ENCODE measurements at places on chromosomes 6 and 20.

DNA sequence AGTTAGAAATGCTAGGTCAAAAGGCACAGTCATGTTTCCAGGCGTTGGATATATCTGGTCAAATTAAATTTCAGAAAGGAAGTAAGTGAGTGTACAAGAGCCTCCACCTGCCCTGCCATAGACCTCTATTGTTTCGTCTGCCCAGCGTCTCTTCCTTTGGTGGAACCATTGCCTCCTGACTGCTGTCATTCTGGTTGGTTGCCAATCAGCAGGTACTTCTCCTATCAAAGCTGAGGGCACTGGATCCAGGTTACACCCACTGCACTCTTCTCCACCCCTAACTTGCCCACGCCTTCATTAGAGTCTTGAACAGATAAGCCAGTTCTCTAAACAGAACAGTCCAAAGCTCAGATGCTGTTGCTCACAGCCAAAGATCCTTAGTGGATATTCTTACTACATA is 2.6 kb upstream of the WFDC5 start:
- no peak for DNase-seq

GRCh38 chr6:259901-260508 is 32.3 kb upstream of the DUSP22 start:
- DNase-seq, result no peak

GRCh38 chr20:45269754-45270270 is 15.4 kb upstream of the SLPI start:
- no peak for DNase-seq

DNA sequence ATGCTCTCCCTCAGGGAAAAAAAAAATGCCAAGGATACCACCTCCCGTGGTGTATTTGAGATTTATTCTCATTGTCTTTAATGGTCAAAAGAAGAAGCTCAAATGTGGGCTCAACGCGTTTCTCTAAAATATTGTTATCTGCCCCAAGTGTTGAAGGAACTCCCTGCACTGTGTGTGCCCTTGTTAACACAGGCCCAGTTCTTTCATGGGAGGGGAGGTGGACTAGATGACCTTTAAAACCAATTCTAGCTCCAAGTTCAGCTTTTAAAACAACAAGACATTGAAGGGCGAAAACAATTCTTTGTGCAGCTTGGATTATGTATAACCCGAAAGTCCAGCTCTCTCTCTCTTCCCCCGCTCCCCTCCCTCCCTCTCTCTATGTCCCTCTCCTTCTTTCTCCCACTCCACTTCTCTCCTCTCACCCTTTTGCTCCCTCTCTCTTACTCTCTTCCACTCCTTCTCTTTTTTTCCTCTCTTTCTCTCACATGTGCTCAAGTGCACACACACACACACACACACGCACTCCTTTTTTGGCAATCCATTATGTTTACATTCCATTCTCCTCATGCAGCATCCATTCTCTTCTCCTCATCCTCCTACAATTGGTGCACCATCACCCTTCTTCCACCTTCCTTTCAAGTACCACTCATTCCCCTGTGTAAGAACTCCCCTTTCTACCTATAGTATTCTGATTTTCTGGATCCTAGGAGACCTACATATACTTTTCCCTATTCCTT is 8.5 kb downstream of the HLA-DMB start:
- DNase-seq, result no peak

DNA sequence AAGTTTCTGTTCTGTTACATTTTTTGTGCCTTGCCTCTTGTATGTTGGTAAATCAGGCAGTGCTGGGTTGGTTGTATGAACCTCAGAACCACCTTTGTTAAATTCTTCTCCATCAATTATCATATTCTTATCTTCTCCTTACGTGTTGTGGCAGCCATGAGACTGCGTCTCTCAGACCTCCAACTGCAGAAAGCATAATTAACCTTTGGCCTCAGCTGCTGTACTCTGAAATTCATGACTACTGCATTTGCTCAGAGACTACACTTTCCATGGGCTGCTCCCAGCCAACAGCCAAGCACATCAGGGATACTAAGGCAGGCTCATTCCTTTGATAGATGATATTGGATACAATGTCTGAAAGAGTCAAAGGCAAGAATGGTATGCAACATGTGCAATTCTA is 15.1 kb upstream of the SNX3 start:
- DNase-seq, result no peak

- DNase-seq, result no peak
Observed at GRCh38 chr20:60085551-60086132, 127.4 kb downstream of the CDH26 start.

DNA sequence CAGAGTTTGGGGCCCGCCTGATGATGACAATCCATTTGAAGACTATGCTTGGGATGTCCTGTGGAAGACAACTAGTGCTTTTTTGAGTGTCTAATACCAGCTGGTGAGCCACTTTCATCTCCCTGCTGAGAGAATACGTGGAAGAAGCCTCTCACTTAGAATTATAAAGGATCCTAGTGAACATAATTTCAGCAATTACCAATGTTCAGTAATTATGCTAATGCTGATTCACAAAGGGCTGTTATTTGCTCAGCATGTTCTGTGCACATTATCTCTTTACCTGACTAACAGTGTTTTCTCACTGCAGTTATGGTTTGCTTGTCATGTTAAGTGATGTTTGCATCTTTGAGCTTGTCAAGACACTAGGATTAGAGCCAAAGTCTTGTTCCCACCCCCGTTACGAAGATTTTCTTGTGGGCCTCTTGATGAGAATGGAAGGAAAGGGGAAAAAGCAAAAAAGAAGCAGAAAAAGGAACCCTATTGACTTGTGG is 282.1 kb upstream of the CHD6 start:
- DNase-seq, result no peak

GRCh38 chr6:122696853-122697252 is 82.7 kb upstream of the FABP7 start:
- no peak for DNase-seq

GRCh38 chr6:72140795-72141194 is 254.4 kb downstream of the RIMS1 start:
- no peak for DNase-seq

- no peak for DNase-seq
Observed at GRCh38 chr20:52493171-52493721, 301.7 kb upstream of the ZFP64 start.

- no peak for DNase-seq
Observed at GRCh38 chr6:18262702-18263417, 1.5 kb downstream of the DEK start.

GRCh38 chr6:137880746-137881521 is 13.9 kb downstream of the TNFAIP3 start:
- no peak for DNase-seq

DNA sequence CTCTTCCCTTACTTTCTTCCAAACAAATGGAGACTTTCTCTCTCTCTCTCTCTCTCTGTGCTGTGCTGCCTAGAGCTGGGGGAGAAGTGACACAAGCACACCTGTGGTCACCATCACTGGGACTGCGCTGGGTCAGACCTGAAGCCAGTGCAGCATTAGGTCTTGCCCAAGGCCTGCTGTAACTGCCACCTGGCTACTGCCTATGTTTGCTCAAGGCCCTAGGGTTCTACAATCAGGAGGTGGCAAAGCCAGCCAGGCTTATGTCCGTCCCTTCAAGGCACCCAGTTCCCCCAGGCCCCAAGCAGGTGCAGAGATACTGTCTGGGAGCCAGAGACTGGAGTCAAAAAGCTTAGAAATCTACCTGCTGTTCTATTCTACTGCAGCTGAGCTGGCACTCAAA is 49.4 kb upstream of the TOP1 start:
- no peak for DNase-seq

DNA sequence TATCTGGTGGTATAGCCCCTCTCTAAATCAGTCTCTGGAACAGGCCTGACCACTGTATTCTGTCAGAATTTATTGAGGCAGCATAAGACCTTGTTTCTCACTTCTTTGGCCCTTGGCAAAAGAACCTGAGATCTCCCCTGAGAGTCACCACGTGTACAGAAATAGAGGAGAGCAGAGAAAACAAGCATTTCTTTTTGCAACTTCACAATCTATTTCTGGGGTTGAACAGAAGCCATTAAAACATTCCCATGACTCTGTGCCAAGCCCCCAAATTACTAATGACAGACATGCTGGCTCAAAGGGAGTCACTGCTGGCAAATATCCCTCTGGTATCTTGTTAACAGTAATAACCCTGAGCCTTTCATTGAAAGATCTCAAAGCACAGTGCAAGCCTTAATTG is 395.3 kb downstream of the MAFB start:
- DNase-seq, result no peak

DNA sequence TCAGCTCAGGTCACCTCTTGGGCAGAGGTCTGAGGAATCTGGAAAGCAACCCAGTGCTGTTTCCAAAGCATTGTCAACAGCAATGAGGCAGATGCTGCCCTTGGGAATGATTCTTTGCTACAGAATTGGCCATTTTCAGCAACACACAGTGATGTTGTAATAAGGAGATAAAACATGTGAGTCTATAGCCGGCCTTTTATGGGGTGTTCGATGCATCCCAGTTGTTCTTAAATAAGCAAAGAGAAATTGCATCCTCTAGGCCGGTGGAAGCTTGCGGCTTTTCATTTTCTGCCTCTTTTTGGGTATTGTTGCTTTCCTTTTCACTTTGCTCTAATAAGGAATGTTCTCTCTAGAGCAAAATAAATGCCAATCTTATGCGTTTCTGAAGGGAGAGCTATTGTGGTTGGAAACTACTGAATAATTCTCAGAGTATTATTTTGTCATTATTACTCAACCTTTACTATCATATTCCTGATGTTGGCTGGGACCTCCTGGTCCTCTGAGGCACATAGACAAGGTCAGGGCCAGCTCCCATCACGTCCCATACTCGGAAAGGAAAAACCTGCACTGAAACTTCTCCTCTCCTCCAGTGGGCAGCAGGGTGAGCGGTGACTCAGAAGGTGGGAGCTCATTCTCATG is 214.2 kb downstream of the CDH26 start:
- no peak for DNase-seq

- DNase-seq, result no peak
Observed at GRCh38 chr20:29687438-29687837, 1570.0 kb upstream of the DEFB115 start.

GRCh38 chr6:161744211-161745067 is 470.6 kb upstream of the AGPAT4 start:
- no peak for DNase-seq

DNA sequence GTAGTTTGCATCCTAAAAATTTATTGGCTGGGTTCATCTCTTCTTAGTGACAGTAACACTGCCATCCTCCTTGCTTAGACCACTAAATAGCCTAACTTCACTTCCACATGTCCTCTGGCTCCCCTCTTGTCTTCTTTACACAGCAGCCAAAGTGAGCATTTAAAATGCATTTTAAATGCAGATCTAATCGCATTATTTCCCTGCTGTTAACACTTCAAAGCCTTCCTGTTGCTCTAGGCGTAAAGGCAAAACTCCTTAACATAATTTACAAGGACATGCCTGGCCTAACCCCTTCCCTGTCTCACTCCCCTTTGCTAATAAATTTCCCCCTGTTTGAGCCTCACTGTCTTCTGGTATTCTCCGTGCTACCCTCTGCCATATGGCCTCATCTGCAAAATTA is 26.5 kb downstream of the NKAIN2 start:
- no peak for DNase-seq

DNA sequence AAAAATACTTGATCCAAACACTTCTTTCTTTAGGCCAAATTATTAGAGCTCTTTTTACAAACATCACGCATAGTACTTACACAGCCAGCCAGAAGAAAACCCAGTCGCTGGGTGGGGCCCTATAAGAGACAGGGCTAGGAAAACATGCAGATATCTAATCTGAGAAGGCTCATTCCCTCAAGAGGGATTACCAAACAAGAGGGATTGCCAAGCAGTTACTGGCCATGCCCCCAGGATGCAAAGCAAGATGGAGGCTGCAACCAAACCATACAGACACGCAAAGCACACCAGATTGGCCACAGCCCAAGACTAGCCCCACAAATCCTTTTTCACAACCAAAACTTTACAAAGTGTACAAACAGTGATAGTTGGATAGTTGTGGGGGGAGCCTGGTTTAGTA is 1235.4 kb upstream of the GJE1 start:
- no peak for DNase-seq

GRCh38 chr20:54624706-54625390 is 149.5 kb downstream of the DOK5 start:
- DNase-seq, result no peak

DNA sequence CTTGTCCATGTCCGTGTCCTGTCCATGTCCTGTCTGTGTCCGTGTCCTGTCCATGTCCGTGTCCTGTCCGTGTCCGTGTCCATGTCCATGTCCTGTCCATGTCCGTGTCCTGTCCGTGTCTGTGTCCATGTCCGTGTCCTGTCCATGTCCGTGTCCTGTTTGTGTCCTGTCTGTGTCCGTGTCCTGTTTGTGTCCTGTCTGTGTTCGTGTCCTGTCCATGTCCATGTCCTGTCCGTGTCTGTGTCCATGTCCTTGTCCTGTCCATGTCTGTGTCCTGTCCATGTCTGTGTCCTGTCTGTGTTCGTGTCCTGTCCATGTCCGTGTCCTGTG is 55.0 kb upstream of the BHLHE23 start:
- DNase-seq, result no peak

DNA sequence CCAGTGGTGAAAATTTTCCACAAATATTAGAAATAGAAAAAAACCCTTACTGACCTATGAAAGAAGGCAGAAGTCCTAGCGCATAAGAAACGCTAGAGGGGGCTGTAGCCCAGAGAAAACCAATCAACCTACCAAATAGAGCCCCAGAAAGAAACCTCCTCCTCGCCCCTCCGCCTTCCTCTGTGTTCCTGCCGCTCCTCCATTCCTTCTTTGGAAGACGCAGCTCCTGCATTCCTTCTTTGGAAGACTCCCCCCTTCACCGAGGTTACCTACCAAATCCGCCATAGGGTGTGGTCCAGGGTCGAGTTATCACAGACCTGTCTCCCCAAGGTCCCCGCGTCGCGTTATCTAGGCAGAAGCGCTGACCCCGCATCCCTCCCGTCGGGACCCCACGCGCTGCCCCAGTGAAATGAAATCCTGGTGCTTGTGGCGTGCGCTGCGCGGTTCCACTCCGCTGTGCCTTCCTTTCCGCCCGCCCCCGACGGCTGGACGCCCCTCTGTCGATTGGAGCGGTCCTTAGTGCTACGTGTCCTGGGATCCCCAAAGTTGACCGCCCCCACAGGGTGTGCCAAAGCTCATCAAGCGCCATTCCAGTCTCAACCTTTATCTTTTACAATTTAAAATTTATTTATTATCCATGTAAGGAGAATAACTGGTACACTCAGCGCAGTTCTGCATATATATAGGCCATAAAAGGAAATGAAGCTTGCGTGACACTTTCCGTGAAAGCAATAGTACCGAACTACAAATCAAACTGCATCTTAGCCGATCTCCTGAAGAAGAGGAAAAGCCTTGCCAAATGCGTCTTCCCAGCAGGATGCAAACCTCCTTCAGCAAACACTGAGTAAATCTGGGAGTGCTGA is 13.0 kb downstream of the RPP21 start:
- DNase-seq, result no peak

- DNase-seq, result no peak
Observed at GRCh38 chr6:20906945-20907344, 372.7 kb downstream of the CDKAL1 start.

GRCh38 chr6:21083708-21084107 is 509.8 kb upstream of the SOX4 start:
- DNase-seq, result no peak

Measured in stimulated activated CD8-positive, alpha-beta memory T cell treated with anti-CD3 and anti-CD28 coated beads, Interleukin-7, amount 100 ng/mL, for 1 hour (primary cell).